ENCODE measurements at places on chromosomes 1 and 21. TPM values are rescaled to one million over a fixed set of nuclear protein-coding genes. Genes with fewer than 3 reads are reported as not detected.

Gene EVI5
- 63.1 TPM for total RNA-seq

Gene SLC5A3
- 71.9 TPM for total RNA-seq

Gene LRRC71
- total RNA-seq: not detected

Gene OLFML3
- total RNA-seq: 89.9 TPM

Gene SYTL1
- 5.9 TPM for total RNA-seq

Gene SORT1
- total RNA-seq: 46.4 TPM

Gene OR2L5
- 0.44 TPM for total RNA-seq

Gene MEX3A
- 37.0 TPM for total RNA-seq

Gene FCRL3
- 0.33 TPM for total RNA-seq

Gene NR1I3
- total RNA-seq: not detected

Gene TRIM67
- total RNA-seq: 31.0 TPM

Gene ADCY10
- total RNA-seq: 0.49 TPM

Gene TRNP1
- 20.7 TPM for total RNA-seq

Gene FCRL6
- 0.16 TPM for total RNA-seq

Gene PSRC1
- 13.7 TPM for total RNA-seq

Gene WNT4
- total RNA-seq: 3.1 TPM

Gene SEC16B
- total RNA-seq: 16.1 TPM

Gene MROH7
- 8.5 TPM for total RNA-seq
